ENCODE measurements at places on chromosomes 16 and 17. TPM values are rescaled to one million over a fixed set of nuclear protein-coding genes. Genes with fewer than 3 reads are reported as not detected.
A peak's percentile ranks its signal among the peaks of the same experiment; 100 is the strongest.

The TEKT5 gene
- not detected for total RNA-seq

The SPN gene
- total RNA-seq: 48.3 TPM

The CCL8 gene
- total RNA-seq: not detected

The TBC1D28 gene
- not detected for total RNA-seq

The SPIRE2 gene
- total RNA-seq: 1.1 TPM

The MMP2 gene
- not detected for total RNA-seq

DNA sequence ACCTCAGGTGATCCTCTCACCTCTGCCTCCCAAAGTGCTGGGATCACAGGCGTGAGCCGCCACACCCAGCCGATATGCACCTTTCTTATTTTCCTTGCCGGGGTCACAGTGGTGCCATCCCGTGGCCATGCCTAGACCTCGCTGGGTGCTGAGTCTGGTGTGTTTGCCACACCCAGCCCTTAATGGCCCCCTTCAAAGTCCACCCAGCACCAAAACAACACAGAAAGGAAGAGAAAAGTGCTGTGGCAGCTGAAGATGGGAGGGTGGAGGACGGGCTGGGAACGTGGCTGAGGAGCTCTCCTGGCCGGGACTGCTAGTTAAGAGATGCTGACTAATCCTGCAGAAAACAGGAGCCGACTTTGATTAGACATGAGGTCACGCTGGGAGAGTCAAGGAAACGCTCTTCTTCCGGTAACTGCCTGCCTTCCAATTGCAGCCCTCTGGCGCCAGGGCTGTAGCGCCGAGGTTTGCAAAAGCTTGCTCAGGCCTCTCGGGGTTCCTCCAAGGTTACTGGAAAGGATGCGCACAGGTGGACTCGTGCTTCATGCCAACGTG is 10.9 kb downstream of the SLC43A2 start:
- H3K4me1 ChIP-seq: peaks cover 7% of the 10 kb centered on the region
- H3K27me3 ChIP-seq: no peaks in the 10 kb centered on the region
- DNase-seq: no peak
- no peaks in the 10 kb centered on the region for H3K36me3 ChIP-seq

DNA sequence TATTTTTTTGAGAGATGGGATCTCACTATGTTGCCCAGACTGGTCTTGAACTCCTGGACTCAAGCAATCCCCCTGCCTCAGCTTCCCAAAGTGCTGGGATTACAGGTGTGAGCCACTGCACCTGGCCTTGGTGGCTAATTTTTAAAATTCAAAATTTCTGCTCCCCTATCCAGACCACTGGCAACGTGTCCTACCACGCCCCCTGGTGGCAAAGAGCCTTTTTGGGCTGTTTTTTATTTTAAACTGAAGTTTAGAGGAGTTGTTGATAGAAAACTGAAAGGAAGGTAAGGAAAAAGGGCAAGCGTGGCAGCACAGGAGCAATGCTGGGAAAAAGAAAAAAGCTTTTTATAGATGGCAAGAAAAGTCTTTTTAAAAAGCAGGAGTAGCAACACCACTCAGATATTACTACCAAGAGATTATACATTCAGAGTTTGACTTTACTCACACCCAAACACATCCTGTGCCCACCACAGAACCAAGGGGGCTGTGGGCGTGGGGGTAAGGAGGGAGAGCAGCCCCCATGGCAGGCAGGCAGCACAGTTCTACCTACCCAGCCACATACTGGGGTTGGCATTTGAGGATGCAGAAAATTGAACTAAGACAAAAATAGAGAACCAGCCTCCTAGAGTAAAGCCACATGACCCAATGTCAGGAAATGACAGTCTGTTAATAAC is 4.2 kb upstream of the MXRA7 start:
- H3K36me3 ChIP-seq: peaks cover 56% of the 10 kb centered on the region
- no peak overlapping the region for H3K27ac ChIP-seq
- H3K27me3 ChIP-seq: no peaks in the 10 kb centered on the region
- peak; percentile 80 for DNase-seq
- peaks cover 33% of the 10 kb centered on the region for H3K4me1 ChIP-seq
- no peak overlapping the region for H3K4me3 ChIP-seq

DNA sequence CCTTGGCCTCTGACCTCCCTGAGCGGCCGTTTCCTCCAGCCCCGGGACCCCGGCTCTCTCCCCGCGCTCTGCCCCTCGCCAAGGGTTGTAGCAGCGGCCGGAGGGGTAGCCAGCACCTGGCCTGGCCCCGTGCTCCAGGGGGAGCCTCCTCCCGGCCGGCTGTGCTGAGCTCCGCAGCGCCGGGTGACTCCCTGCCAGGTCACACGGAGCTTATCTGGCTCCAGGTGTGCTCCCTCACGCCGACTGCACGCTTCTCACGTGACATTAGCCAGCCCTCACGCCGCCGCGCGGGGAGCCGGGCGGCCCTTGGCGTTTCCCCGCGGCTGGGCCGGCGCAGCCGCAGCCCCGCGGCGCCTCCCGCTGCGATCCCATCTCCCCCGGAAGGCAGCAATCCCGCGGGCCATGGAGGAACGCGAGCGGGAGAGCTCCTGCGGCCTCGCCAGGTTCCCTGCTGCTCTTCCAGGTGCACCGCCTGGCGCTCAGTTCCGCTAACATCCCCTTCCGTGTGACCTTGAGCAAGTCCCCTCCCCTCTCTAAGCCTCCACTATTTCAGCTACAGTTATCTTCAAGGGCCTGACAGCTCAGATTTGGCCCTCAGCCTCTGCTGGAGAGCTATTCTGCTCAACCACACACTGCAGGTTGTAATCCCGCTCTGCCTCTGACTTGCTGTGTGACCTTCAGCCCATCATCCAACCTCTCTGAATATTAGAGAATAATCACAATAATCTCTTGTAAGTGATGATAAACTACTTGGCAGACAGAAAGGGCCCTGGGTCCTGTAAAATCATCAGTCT is 3.4 kb downstream of the MYO18A start:
- peak overlapping the region; percentile 55 for H3K27ac ChIP-seq
- peaks cover 45% of the 10 kb centered on the region for H3K4me1 ChIP-seq
- H3K36me3 ChIP-seq: no peaks in the 10 kb centered on the region
- H3K4me3 ChIP-seq: peak overlapping the region; percentile 63
- peak; percentile 49 for DNase-seq
- H3K27me3 ChIP-seq: no peaks in the 10 kb centered on the region

DNA sequence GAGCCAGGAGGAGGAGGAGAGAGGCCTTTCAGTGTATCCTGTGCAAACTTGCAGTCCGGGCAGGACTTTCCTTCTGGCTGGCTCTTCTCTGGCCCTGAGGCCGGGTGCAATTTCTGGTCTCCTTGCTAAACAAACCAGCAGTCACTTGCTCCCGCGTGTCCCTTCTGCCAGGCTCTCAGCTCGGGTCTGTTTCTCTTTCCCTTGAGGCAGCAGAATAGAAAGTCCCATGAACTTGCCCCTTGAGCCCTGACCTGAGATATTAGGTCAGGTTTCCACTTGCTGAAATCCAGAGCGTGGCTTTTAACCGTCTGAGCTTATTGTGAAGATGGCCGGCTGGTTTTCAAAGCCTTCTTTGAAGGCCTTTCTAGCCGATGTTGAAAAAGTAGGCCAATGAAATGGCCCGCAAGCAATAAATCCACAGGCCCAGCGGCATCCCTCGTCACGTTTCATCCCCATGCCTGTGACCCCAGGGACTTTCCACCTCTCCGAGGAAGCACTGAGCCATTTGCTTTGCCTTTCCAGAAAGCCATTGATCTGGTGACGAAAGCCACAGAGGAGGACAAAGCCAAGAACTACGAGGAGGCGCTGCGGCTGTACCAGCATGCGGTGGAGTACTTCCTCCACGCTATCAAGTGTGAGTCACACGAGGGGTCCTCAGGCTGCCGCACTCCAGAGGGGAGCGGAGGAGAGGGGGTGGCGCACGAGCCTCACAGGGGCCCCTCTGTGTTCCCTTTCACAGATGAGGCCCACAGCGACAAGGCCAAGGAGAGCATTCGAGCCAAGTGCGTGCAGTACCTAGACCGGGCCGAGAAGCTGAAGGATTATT is 4.5 kb downstream of the VPS4A start:
- peaks cover 31% of the 10 kb centered on the region for H3K4me1 ChIP-seq
- DNase-seq: no peak
- no peak overlapping the region for H3K4me3 ChIP-seq
- no peaks in the 10 kb centered on the region for H3K27me3 ChIP-seq
- peaks cover 69% of the 10 kb centered on the region for H3K36me3 ChIP-seq
- H3K27ac ChIP-seq: peak overlapping the region; percentile 13

DNA sequence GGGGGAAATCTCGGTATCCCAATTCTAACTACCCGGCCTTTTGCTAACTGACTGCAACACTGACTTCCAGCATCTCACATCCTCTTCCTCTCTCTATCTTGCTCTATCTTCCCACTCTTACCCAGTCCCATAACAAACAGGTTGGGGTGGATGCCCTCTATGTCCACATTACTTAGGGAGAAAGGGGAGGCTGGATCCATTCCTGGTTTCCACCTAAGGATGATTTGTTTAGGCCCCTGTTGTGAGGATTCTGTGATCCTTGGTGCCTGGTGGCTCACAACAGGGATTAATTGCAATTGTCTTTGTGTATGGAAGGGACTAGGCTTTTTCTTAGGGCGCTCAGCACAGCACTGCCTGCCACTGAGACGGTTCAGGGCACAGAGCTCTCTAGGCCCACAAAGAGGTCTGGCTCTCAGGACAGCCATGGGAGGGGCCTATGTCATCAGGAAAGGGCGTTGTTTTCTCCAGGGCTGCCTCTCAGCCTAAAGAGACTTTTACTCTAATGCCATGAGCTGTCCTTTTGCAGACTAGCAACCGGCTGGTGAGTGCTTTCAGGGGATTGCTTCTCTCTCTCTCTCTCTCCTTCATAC is 612.1 kb upstream of the SALL1 start:
- no peaks in the 10 kb centered on the region for H3K4me1 ChIP-seq
- H3K4me3 ChIP-seq: no peak overlapping the region
- no peak for DNase-seq

GRCh38 chr16:67185651-67186134 is 1.9 kb upstream of the MATCAP1 start:
- H3K27ac ChIP-seq: no peak overlapping the region
- H3K4me3 ChIP-seq: peak overlapping the region; percentile 86
- H3K27me3 ChIP-seq: no peaks in the 10 kb centered on the region

GRCh38 chr16:56824331-56824730 is 40.7 kb upstream of the SLC12A3 start:
- no peak for DNase-seq
- H3K36me3 ChIP-seq: peaks cover 45% of the 10 kb centered on the region
- H3K4me3 ChIP-seq: no peak overlapping the region
- no peaks in the 10 kb centered on the region for H3K27me3 ChIP-seq

DNA sequence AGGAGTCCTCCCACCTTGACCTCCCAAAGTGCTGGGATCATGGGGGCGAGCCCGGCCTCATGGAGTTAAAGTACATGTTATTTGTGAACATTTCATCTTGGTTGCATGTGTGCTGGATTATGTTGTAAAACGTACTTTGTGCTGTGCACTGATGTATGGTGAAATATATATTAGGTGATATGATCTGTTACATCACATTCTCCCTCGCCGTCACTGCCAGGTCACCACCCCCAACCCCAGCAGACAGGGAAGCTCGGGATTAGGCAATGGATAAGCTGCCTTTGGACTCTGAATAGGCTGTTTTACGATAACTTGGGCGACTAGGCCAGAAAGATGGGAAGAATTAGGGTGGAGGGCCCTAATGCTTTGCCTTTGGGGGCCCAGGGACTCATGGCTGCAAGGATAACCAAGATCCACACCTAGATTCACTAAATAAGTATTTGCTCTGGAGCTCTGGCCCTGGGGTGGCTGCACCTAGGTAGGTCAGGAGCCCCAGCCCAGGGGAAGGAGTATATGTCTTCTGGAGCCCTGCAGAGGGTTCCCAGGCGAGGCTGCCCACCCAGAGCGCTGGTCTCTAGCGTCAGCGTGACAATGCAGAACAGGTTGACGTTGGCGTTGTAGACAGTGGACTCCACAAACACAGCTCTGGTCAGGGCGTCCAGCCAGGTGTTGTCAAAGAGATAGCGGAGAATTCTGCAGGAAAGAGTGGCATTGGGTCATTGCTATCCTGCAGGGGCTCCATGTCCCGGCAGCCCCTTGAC is 27.1 kb upstream of the GCSH start:
- no peak overlapping the region for H3K4me3 ChIP-seq
- no peak for DNase-seq
- H3K27me3 ChIP-seq: no peaks in the 10 kb centered on the region
- no peak overlapping the region for H3K27ac ChIP-seq
- no peaks in the 10 kb centered on the region for H3K4me1 ChIP-seq

GRCh38 chr17:10613775-10614513 is 43.2 kb downstream of the MYH3 start:
- H3K4me3 ChIP-seq: no peak overlapping the region
- DNase-seq: no peak
- no peaks in the 10 kb centered on the region for H3K4me1 ChIP-seq
- no peaks in the 10 kb centered on the region for H3K36me3 ChIP-seq
- no peak overlapping the region for H3K27ac ChIP-seq
- no peaks in the 10 kb centered on the region for H3K27me3 ChIP-seq
